ENCODE measurements at places on chromosomes 5 and 9.

DNA sequence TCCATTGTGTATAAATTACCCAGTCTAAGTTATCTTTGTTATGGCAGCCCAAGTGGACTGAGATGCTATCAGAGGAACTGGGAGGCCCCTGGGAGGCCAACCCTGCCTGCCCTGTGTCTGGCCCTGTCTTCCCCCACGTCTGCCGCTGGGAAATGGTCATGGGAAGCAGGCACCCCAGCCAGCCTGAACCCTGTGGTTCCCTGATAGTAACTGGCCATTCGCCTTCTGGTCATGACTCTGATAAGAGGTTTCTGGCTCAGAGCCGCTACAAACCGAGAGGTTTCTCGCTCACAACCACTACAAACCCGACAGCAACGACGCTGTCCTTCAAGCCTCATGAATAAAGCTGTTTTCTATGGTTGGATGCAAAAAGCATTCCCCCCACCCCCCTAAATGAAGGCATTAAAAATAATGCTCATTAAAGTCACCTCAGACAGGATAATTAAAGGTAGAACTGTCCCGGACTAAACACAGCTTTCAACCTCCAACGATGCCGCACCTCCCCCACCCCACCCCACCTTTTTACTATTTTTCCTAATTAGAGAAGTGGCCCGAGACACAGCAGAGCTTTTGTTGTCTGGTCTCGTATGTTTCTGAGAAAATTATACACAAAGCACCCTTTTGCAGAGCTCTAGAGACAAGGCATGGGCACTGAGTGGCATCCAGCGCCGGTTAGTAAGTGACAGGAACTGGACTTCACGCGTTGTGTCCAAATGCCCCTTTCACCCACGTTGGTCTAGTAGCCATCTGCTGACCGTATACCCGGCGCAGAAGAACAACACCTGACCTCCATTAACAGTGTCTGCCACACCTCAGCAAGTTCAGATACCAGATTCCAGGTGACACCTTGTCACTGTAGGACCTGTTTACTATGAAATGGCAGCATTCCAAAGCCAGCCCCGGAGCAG, 140.8 kb downstream of the COL23A1 start:
- no peak for DNase-seq

DNA sequence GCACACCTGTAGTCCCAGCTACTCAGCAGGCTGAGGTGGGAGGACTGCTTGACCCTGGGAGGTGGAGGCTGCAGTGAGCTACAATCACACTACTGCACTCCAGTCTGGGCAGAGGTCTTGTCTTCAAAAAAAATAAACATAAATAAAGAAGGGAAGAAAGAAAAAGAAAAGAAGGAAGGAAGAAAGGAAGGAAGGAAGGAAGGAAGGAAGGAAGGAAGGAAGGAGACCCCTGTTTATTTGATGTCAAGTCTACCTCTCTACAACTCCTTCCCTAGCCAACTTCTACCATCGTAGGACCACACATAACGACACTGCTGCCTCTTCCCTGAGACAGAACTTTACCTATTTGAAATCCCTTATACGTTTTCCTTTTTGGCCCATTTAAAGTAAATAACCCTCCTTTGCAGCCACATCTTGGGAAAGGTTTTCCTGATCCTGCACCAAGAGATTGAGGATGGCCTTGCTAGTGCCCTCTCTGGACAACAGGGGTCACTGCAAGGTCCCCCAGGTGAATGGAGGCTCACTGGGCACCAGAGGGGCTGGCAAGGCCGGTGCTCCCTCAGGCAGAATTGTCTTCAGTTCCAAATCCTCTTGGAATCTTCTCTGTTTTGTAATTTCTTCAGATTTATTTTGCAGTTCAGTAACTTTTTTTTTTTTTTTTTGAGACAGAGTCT, 10.5 kb downstream of the RPS14 start:
- no peak for DNase-seq

DNA sequence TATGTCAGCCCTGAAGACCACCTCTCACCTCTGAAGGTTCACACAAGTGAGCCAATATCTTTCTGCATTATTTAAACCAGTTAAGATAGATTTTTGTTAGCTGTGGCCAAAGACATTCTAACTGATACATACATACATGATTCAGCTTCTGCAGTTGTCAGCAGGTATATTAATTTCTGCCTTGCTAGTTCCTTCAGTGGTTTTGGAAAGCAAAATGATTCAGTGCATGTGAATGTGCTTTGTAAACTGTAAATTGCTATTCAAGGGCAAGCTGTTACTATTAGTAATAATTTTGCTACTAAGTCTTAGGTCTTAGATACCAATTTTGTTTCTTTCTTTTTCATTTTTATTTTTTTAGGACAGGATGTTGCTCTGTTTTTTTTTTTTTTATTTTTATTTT, 89.2 kb upstream of the ERBIN start:
- DNase-seq = no peak

DNA sequence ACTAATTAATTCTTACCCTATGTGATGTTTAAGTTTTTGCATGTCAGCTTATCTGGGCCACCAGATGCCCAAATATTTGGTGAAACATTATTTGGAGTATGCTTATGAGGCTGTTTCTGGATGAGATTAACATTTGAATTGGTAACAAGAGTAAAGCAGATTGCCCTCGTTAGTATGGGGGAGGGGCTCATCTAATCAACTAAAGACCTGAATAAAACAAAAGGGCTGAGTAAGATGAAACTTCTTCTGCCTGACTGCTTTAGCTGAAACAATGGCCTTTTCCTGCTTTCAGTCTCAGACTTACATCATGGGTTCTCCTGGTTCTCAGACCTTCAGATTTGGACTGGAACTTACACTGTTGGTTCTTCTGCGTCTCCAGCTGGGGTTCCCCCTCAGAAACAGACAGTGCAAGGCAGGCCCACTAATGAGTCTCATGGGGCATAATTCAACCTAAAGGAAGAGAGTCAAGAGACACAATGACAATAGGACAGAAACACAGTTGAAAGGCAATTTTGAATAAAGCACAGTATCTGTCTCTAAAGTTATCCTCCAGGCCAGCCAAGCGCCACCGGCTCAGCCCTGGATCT, 288.4 kb downstream of the CAAP1 start:
- DNase-seq = no peak

DNA sequence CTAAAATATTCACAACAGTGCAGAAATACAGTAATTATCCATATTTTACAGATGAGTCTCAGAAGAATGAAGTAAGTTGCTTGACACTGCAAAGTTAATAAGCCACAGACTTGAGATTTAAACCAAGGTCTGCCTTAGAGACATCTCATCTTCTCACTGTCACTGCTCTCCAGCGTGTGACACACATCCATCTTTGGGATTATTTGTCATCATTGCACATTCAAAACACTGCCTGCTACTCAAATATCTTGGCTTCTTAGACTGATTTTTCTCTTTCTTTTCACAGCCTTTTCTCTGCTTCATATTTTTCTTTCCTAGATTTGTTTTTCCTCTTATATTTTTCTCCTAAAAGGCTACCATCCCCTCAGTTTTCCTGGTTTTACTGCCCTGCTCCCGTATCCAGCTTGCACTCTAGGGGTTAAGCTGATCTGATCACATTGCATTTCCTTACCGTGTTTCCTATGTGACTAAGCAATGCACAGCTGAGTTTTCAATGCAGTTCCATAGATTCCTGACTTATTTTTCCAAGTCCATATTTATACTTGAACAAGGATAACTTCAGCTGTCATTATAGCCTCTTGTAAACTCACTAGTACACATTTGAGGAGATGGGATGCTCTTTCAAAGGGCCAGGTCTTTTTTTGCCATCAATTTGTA, 353.0 kb downstream of the PLK2 start:
- no peak for DNase-seq

DNA sequence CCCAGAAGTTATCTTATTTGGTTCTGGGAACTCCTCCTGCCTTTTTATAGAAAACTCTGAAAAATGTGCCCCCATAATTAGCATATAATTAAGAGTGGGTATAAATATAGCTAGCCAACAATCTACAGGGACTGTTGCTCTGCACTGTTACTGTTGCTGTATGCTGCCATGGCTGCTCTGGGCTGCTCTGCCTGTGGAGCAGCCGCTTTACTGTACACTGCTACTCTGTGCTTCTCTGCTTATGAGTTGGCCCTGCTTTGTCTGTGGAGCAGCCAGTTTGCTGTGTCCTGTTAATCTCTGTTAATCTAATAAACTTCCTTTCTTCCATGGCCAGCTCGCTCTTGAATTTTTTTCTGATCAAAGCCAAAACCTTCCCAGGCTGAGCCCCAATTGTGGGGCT, 2244.0 kb upstream of the ACO1 start:
- DNase-seq = no peak

GRCh38 chr5:153552886-153553285, 62.4 kb downstream of the GRIA1 start:
- DNase-seq = no peak

GRCh38 chr9:120865176-120865575, 11.8 kb downstream of the PHF19 start:
- DNase-seq = no peak

DNA sequence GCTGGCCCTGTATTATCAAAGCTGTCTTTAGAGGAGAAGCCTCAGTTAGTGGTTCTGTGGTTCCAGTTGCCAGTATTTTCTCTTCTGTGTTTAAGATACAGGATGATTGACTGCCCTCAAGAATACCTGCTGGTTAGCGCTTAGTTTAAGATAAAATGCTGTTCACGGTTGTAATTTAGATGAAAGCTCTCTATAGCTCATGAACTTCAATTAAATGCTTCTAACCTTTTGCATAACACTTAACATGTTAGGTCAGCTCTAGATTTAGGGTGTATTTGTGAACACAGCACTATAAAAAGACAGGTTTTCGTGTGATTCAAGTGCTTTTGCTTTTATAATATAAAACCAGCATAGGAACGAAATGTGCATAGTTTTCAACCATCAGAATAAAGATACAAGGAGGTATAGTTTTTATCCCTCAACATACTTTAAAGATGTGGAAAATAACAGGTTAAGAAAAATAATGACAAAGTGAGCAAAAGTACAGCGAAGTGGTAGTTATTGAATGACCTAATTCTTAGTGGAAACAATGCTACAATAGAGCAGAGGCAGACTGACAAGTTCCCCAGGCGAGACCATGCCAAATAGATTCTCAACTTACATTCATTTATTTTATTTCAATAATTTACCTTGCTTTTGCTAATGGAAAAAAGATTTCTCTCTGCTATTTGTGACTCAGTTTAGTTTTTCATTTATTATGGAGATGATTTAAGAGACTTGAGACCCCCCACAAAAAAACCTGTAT, 602.6 kb upstream of the DMAC1 start:
- DNase-seq = peak; percentile 34

DNA sequence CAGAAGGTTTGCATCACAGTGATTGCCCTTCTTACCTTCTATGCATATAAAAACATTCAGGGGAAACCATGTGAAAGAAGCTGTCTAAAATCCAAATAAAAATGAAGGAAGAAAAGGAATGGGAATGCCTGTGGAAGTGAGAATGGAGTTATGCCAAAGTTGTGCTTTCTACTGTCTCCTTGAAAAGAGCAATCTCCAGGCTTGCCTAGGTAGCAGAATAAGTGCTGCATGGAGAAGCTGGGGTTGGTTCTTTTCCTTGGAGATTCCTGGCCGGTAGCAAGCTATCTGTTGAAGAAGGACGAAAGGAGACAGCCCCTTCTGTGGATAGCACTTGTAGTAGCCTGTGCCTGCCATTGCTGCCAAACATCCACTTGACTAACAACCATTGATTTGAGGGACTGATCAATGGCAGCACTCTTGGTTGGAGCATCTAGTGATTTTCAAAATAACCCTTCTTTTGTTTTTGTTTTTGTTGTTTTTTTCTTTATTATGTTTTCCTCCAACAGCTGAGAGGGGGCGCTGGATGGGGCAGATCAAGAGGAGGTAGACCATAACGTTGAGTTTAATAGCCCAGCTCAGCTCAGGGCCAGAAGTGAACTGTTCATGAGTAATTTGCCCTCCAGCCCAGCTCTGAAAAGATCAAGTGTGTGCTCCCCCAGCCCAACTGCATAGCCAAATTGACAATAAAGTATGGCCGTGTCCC, 1.6 kb downstream of the PLCXD3 start:
- no peak for DNase-seq

- peak; percentile 7 for DNase-seq
These were observed 56.2 kb downstream of the SSBP2 start for GRCh38 chr5:81694726-81695125.

GRCh38 chr5:119470851-119471451, 18.7 kb downstream of the HSD17B4 start:
- DNase-seq = peak; percentile 30

- DNase-seq = no peak
These were observed 45.3 kb downstream of the PLPP7 start for GRCh38 chr9:131334629-131335367.

- no peak for DNase-seq
These were observed 1.0 kb upstream of the MINAR2 start for GRCh38 chr5:129746876-129747275.

- no peak for DNase-seq
These were observed 22.6 kb upstream of the EMB start for GRCh38 chr5:50463726-50464125.

GRCh38 chr5:148953711-148954110, 109.2 kb downstream of the SH3TC2 start:
- DNase-seq = no peak

DNA sequence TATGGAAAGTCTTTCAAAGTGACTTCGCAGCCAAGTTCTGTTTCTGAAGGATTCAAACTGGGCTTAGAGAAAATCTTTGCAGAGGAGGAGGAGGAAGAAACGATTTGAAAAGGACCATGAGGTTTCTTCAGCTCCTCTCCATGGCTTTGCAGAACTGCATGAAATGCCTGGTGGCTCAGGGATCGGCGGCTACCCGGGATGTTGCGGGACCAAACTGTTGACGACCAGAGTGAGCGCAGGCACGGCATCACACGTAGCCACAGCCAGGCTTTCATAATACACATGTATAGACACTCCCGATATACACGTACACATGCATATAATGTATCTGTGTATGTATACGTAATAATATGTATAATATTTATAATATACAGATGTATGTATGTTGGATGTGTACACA, 180.0 kb downstream of the PAX5 start:
- DNase-seq = no peak

DNA sequence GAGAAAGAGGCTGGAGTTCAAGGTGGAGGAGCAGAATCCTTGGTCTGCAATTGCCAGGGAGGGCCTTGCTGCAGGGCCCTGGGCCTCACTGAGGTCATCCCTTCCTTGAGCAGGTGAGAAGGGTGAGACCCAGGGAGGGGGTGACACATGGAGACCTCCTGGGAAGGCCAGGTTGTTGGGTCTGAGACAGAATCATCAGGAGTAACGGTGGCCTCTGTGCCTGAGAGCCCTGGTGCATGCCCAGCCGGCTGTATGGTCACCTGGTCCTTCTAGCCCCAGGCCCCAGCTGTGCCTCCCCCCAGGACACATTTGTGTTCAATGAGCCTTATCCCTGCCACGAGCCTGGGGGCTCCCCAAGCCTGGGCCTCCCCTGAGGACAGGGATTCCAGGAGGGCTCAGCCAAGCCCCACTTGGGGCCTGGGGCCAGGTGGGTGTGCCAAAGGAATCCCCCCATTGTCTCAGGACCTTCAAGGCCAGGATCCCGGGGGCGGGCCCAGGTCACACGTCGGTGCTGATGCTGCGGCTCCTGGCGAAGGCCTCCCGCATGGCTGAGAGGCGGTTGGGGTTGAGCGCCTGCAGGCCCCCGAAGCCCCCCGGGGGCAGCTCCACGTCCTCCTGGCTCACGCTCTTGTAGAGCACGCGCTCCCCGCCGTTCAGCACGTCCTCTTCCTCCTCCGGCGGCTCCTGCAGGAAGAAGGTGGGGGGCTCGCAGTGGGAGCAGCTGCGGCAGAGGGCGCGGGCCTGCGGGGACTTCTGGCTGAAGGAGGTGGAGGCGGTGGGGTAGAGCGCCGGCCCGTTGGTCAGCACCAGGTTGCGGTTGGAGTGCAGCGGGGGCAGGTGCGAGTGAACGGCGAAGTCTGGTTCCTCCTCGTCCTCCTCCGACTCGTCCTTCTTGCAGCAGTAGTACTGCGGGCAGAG, 30.4 kb downstream of the FAM163B start:
- no peak for DNase-seq

GRCh38 chr5:93582677-93583438, at the start of gene NR2F1:
Gene NR2F1 (plus strand): TSS chr5:93583222. CDS start chr5:93585024, 1,802 bp downstream.
- peak; percentile 97 for DNase-seq
